ENCODE measurements at places on chromosomes 11 and 22.

GRCh38 chr11:98940913-98941312 lies 79.8 kb upstream of the CNTN5 start:
- no peak for DNase-seq

DNA sequence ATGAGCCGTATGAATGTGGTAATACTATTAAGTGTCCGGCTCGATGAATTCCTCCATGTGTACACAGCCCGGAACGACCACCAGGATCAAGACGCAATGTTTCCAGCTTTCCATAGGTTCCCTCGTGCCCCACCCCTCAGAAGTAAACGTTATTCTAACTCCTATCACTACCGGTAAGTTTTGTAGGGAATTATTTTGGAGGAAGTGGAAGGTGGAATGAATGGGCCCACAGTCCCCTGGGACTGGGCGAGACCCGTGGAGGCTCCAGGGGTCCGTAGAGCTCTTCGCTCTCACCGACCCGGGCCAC lies 720 bp upstream of the FAR1 start:
- DNase-seq: no peak

GRCh38 chr22:27135031-27135981 lies 477.9 kb downstream of the MIAT start:
- peak; percentile 54 for DNase-seq

GRCh38 chr11:66318600-66318970 lies 1.7 kb upstream of the CD248 start:
- no peak for DNase-seq

DNA sequence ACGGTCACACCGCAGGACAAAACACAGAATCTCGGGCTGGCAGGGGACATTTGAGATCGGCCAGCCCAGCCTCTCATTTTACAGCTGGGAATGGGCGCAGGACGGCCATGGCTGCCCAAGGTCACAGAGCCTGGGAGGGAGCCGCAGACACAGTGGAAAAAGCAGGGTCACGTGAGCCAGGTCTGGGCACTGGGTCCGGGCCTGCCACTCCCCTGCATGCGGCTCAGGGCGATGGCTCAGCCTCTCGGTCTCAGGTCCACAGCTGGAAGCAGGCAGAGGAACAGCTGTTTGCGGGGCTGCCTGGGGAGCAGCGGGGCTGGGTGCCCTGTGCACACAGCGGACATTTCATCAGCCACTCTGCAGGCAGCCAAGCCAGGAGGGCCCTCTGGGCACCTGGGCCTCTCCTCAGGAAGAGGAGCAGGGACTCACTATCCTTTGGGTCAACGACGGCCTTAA lies 10.4 kb upstream of the PPARA start:
- DNase-seq: no peak

- DNase-seq: no peak
Observed at GRCh38 chr22:49310354-49310753, 517.3 kb downstream of the BRD1 start.

- no peak for DNase-seq
Observed at GRCh38 chr11:14636119-14636518, 7.5 kb upstream of the PDE3B start.

- DNase-seq: no peak
Observed at GRCh38 chr11:81070948-81071347, 1630.1 kb upstream of the TENM4 start.

DNA sequence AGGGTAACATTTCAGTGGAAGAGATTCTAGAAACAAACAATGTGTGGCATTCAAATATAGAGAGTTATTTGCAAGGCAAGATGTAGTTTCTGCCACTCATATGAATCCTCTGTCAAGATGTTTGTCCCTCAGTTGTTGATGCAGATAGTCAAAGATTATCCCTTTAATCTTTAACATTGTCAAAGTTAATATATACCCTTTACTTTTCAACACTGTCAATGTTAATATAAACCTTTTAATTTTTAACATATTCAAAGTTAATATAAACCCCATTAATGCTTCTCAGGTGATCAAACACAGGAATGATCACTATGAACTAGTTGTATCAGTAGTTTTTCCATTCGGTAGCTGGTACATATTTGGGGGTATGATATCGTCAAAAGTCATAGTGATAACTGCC lies 51.9 kb upstream of the PICALM start:
- no peak for DNase-seq

DNA sequence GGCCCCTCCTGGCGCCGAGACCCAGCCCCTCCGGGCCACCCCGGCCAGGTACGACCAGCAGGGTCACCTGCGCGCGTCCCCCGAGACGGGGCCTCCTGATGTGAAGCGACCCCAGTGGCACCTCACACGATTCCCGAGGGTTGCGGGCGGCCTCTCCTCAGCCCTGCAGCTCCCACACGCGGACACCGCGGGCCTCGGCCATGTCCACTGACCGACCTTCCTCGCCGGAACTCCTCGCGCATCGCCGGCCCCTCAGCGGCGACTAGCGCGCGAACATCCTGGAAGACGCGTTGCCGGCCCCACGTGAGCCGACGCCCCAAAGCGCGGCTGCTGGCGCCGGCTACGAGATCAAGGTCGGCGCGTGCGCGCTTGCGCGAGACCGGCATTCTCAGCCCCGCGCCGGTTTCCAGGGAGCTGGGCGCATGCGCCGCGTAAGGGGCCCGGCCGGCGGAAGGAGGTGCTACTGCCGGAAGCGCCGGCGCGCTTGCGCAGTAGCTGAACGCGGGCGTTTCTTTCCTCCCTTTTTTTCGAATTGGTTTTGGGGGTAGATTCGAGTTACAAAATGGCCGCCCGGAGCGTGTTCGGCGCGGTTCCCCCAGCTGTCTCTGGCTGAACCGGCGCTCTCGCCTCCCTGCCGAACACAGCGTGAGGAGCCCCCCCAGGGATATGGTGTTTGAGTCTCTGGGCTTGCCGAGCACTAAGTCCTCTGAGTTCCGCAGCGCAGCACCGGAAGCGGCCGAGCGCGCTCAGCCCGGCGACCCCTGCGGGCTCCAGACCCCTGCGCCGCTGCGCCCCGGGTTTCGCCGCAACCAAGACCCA lies at the start of gene NUP50:
Gene NUP50 (plus strand): TSS at position 475 of the 819 bp plus-strand sequence. CDS start 4,253 bp downstream, outside the sequence.
- DNase-seq: peak; percentile 86

- no peak for DNase-seq
Observed at GRCh38 chr11:112509300-112509699, 248.6 kb upstream of the PLET1 start.

GRCh38 chr11:132187814-132188213 lies 817.4 kb downstream of the NTM start:
- DNase-seq: peak; percentile 18

DNA sequence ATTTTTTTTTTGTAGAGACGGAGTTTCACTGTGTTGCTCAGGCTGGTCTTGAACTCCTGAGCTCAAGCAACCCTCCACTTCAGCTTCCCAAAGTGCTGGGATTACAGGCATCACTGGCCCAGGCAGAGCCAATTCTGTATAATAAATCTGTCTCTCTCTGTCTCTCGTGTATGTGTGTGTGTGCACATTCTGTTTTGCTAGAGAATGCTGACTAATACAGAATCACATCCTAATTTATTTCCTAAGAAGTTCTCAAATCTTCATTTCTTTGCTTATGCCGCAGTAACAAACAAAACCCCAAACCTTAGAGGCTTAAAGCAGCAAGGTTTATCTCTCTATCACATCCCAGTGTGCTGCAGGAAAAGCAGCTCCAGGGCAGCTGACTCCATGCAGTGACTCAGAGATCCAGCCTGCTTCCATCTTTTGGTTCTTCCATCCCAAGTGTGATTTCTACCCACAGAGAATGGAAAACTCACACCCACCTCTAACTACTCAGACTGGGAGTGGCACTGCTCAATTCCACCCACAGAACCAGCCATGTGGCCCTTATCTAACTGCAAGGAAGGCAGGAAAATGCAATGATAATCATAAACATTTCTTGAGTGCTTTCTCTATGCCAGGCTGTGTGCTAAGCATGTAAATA lies 35.1 kb upstream of the LRRC10B start:
- DNase-seq: no peak

DNA sequence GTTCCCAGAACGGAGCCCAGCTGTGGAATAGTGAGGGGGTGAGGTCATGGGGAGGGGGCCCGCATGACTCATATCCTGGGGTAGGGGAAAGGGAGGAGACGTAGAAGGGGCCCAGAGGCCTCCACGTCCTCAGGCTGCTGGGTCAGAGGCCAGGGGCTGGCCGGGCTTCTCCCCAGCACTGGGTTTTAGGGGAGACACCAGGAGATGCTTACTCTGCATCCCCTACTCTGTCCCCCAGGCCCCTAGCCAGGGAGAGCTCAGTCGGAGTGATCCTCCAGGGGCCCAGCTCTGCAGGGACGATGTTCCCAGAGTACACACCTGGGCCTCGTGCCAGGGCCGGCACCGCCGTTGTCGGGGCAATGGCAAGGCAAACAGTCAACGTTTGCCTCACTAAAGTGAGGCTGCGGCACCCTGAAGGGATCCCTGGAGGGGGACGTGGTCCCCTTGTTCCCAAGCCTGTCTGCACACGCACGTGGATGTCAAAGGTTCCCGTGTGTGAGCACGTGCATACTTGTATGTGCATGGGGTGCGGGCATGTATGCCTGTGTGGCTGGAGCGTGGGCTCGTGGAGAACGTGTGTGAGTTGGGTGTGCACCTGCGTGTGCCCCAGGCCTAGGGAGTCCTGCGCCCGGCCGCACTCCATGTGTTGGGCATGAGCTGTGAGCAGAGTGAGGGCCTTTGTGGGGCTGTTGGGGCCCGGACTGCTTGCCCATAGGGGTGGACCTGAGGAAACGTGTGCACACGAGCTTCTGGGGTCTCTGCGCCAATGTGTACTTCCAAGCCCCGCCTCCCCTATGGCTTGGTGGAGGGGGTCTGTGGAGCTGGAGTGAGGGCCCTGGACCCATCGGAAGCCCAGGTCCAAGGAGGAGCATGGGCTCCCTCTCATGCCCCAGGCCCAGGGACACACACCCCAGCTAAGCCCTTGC lies 14.2 kb downstream of the PRR33 start:
- no peak for DNase-seq

- DNase-seq: no peak
Observed at GRCh38 chr22:48276994-48277867, 1514.8 kb downstream of the TBC1D22A start.

GRCh38 chr11:23585416-23586104 lies 725.3 kb upstream of the CCDC179 start:
- DNase-seq: no peak

GRCh38 chr22:29069463-29069862 lies 3.4 kb upstream of the KREMEN1 start:
- no peak for DNase-seq

DNA sequence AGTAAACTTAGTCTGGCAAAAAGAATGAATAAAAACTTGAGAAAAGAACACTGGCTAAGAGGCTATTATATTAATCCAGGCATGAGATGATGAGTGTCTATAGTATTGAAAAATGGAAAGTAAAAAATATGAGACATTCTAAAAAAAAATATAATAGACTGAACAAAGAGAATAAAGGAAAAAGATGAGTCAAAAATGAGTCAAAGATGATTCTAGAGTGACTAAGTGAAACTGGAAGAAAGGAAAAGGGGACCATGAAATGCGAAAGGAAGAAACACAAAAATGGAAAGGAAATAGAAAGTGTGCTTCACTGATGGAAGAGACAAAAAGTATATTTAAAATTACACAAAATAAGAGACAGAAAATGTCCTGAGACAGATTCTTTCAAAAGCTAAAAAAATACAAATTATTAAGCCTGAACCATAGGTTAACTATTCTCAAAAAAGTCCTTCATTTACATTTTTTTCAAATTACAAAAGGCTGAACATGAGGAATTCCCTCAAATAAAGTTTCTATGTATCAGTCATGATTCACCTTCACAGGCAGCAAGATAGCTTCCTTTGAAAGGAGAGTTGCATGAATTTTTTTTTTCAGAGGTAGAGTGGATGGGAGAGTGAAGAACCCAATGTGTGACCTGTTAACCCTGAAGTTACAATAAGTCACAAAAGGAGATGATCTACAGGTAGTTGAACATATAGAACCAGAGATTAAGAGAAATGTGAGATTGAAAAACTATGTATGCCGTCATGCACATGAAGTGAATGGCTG lies 75.2 kb downstream of the EIF3M start:
- no peak for DNase-seq

- DNase-seq: no peak
Observed at GRCh38 chr11:124916370-124916710, 2.7 kb upstream of the HEPN1 start.

GRCh38 chr11:32032052-32032451 lies 58.8 kb upstream of the RCN1 start:
- DNase-seq: no peak

DNA sequence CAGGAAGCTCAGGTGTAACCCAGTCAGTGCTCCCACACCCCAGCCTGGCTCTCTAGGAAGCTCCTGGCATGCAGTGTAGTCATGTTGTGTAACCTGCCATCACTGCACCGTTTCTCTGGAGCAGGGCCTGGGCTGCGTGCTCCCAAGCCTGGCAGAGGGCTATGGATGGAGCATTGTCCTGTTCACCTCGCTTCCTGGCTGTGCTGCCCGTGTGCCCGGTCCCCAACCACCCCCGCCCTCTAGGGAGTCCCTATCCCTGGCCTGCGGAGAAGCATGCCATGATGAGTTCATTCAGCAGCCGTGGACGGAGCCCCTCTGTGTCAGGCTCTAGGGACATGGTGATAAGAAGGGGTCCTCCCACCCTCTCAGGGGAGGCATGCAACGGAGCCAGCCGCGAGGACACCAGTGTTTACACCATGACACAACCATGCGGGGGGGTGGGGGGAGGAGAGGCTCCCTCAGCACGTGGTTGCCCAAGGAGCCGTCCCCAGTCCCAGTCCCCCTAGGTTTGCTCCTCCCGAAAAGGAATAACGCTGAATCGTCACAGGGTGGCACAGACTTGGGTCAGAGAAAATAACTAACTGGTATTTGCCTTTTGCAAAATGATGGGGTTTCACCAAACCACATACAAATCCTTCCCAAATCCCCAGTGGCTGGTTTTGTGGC lies 73.1 kb downstream of the FBLN1 start:
- DNase-seq: no peak

DNA sequence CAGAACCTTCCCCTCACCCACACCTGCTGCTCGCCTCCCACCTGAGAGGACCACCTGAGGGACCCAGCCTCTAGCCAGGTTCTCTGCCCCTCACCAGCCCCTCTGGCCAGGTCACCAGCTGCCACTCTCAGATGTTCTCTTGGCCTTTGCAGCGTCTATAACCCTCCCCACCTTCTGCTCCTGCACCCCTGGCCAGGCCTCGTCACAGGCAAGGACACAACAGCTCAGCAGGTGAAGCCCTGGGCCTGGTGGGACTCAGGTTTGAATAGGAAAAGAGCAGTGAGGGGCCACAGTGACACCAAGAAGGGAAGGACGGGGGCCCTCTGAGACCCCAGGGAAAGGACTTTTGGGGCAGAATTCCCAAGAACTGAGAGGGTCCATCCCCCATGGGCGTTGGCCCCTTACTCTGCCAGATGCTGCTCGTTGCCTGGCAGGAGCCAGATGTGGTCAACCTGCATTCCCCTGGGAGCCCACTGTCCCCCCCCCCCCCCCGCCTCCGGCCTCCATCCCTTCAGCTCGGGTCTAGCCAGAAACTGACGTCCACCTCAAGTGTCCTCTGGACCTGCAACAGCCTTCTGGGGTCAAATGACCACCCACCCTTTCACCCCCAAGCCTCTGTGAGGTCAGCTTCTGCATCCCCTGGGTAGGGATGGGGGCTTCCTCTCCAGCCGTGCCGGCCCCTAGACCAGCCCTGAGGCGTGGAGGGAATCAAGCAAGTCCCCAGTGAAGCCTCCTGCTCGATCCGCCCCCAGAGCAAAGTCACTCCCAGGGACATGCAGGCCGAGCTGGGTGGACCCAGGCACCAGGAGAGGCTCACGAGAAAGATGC lies 28.7 kb downstream of the SBF1 start:
- DNase-seq: no peak

GRCh38 chr11:116471608-116472256 lies 301.1 kb downstream of the BUD13 start:
- no peak for DNase-seq
